Right hindlimb (tissue), 1 donor: ENCODE measurements at places on chromosomes 7 and 10.
A peak's percentile ranks its signal among the peaks of the same experiment; 100 is the strongest.

DNA sequence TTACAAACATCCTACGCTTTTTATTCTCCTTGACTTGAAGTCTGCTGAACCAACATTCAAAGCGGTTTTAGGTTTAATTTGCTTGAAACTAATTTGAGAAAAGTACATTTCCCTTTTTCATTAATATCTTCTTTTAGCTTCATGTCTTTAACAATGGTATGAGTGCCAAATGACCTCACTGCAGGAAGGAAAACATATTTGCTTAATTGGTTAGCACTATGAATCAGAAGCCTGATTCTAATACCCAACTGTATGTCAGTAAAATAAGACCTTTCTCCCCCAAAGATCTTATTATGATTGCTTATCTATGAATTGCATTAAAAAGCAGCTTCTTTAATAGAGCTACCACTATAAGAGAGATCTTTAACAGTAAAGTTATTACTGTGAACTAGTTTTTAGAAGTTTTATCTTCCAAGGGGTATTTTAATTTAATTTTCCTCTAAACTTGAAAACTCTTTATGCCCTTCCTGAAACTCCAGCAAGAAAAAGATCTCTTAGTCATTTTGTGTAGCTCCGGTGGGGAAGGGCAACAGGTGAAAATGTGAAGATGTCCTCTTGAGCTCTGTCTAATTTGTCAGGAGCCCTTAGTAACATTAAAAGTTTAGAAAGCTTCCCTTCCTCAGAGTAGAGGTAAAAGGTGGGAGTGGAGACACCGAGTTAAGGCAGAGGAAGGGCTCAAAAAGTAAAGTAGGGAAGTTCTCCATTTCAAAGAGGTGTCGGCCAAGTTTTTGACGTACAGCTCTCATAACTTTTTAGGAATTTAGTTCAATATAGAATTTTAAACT is 6.1 kb downstream of the COL1A2 start:
- no peak for DNase-seq

DNA sequence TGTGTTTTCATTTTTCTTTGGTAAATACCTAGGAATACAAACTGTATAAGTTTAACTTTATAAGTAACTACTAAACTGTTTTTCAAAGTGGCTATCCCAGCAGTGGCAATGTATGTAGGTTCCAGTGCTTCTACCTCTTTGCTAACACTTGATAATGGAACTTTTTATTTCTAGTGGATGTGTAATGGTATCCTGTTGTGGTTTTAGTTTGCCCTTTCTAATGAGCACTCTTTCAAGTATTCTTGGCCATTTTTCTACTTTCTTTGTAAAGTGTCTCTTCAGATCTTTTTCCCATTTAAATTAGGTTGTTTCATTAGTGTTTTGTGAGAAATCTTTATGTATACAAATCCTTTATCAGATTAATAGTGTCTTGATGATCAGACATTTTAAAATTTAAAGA is 4.6 kb downstream of the KIF20B start:
- no peak for DNase-seq

GRCh38 chr7:96826089-96826488 is 116.4 kb upstream of the SEM1 start:
- DNase-seq: no peak

GRCh38 chr10:48885376-48885775 is 54.3 kb downstream of the LRRC18 start:
- DNase-seq: peak; percentile 55

- DNase-seq: no peak
These were observed 232.4 kb upstream of the KLF14 start for GRCh38 chr7:130966246-130967009.

- no peak for DNase-seq
These were observed 84.5 kb downstream of the RNF32 start for GRCh38 chr7:156725073-156725472.

DNA sequence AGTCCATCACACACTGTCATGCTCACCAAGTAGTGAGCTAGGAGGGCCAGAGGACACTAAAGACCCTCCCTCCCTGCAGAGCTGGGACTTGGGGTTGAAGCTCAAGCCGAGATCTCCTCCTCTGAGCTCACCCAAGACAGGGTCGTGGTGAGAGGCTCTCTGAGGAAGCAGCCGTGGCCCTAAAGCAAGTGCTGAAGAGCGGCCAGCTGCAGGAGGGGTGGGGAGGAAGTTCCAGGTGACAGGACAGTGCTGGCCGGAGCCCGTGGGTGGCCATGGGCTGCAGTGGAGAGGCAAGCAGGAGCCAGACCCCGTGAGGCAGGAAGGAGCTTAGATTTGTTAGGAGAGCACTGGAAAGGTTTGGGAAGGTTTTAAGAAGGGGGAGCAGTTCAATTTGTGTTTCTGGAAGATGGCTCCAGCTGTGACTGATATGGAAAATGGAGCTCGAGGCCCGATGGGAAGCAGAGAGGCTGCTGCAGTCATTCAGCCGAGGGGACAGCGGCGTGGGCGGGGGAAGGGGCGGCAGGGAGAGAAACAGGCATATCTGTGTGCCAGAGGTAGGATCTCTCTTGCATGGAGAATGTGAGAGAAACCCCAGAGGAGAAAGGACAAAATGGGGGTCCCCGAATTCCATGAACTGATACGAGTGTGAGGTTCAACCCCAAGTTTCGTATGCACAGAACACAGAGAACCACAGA is 26.9 kb upstream of the DNAAF5 start:
- DNase-seq: no peak

DNA sequence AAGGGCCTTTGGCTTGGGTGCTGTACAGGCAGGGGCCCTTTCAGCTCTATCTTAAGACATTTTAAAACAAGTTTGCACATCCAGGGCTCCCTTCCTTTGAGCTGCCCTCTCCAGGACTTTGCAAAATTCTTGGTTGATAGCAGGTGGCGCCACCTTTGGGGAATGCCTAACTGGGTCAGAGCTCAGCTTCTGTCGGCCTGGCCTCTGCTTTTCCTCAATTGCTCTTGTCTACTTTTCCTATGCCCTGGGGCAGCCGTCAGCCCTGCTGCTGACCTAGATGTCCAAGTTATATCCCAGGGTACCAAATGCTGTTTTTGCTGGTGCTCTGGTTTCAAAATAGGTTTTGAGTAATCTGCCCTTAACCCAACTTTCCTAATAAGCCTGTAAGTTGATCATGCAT is 65.8 kb downstream of the APBB1IP start:
- DNase-seq: no peak

GRCh38 chr7:102463841-102464576 is 654 bp downstream of the ALKBH4 start:
- DNase-seq: no peak

DNA sequence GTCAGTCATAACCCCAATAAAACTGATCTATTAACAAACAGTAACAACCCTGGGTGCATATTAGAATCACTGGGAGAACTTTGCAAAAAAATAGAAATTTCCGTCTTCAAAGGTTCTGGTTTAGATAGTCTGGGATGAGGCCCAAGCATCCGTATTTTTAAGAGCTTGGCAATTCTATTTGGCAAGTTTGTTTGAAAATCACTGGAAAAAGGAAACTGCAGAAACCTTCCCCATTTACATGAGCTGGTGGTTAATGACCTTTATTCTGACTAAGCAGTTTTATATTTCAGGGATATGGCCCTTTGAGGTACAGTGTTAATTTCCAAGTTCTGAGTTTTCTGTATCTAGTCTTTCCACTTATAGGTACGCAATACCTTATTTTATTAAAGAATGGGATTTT is 115.8 kb upstream of the PRR15 start:
- no peak for DNase-seq

- DNase-seq: peak; percentile 97
These were observed 724 bp downstream of the BBIP1 start for GRCh38 chr10:110918269-110918642.

DNA sequence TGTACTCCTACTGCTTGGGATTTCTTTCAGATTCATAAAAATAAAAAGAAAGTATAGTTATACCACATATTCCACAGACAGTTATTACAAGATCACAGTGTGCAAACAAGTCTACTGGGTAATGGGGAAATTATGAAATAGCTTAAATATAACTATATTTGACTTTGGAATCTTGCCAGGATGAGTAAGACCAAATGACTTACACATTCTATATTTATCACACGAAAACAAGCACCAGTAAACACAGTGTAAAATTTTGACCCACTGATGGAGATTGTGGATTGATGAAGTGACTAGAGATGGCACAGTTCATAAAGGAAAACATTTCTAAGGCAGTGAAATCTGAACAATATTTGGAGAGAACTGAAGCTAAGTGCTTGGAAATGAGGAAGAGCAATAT is 339.7 kb downstream of the THSD7A start:
- DNase-seq: no peak

DNA sequence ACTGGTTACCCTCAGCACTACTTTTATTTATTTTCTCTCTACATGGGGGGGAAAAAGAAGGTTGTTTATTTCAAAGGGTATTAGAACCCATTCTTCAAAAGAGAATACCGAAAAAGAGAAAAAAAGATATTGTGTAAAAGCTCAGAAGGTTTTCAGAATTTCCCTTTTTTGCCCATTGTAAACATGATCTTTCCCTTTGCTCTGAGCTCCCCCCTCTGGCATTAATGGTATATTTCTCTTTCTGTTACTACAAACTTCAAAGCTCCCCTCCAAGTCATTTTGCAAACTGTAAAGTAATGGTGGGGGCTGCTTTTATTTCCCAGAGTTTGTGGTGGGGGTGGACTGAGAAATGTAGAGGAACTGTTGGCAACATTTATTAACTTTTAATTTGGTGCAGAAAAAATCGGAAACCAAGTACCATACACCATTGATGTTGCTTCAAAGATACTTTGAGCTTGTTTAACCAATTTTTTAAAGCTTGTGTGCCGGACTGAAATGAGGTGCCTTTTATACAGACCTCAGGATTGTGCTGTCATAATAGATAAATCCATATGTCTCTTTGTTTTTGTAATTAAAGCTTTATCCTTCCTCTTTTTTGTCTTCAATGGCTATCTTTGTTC is 181.5 kb downstream of the EXOC4 start:
- no peak for DNase-seq

- DNase-seq: no peak
These were observed 26.6 kb downstream of the WNT8B start for GRCh38 chr10:100489396-100489795.

GRCh38 chr7:127582361-127582760 is 3.0 kb downstream of the GCC1 start:
- no peak for DNase-seq

- DNase-seq: no peak
These were observed 297.8 kb upstream of the SEMA3A start for GRCh38 chr7:84492098-84493034.

DNA sequence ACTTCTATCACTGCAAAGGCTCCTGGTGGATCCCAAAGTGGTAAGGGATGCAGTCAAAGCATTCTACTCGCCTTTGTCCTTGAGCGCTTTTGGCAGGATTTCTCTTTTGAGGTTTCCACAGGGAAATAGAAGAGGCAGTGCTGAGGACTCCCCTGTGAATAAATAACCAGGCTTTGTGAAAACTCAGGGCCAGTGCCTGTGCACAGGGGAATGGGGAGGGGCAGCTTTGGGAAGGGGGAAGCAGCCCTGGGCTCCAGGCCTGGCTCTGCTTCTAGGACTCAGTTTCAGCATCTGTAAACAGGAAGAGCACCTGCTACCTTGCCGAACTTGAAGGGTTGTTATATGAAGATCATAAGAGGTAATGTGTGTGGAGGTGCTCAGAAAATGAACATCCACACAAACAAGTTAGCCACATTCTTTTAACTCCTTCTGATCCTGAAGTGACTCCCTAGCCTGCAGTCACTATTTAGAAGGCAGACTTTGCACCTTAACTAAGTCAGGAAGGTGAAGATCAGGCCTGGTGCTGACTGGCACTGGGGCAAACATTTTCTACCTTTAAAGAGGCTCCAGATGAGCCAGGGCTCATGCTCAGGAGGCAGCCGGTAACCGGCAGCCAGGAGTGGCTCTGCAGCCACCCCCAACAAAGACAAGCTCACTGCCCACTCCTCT is 22.5 kb upstream of the MMP21 start:
- DNase-seq: no peak

GRCh38 chr10:127196282-127197153 is at the start of gene INSYN2A:
Gene INSYN2A (minus strand): TSS chr10:127196591. CDS start chr10:127176395, 20,196 bp downstream.
- DNase-seq: peak; percentile 82

DNA sequence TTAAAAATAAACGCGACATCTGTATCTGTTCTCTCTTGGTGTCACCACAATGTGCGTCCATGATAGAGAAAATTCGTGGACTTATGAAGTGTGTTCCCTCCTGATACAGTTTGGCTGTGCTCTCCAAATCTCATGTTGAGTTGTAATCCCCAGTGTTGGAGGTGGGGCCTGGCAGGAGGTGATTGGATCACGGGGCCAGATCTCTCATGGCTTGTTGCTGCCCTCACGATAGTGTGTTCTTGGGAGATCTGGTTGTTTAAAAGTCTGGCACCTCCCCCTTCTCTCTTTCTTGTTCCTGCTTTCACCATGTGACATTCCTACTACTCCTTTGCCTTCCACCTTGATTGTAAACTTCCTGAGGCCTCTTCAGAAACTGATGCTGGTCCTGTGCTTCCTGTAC is 229.4 kb upstream of the MYO3A start:
- no peak for DNase-seq

DNA sequence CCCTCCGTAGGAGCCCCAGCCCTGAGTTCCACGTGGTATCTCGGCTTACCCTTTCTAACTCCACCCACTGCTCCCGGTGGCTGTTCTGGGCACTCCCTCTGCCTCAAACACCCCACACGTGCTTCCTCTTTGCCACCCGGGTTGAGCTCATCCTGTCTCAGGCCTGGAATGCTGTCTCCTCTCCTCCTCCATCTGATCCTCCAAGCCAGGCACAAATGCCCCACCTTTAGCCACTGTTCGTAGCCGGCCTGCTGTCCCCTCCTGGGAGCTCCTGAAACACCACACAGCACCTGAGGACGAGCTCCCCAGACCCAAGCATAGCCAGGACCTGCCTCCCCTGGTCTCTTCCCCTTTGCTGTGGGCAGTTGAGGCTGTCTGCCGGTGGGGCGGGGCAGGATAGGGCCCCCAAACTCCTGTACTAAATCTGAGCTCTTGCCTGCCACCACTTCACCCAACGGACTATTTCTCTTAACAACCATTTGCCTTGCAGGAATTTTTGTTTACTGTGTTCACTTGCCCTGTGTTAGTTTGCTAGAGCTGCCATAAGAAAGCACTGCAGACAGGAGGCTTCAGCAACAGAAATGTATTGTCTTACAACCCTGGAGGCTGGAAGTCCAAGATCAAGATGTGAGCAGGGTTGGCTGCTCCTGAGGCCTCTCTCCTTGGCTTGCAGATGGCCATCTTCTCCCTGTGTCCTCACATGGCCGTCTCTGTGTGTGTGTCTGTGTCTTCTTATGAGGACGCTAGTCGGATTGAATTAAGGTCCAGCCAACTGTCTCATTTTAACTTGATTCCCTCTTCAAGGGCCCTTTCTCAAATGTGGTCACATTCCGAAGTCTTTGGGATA is 58.3 kb upstream of the SHH start:
- DNase-seq: no peak

DNA sequence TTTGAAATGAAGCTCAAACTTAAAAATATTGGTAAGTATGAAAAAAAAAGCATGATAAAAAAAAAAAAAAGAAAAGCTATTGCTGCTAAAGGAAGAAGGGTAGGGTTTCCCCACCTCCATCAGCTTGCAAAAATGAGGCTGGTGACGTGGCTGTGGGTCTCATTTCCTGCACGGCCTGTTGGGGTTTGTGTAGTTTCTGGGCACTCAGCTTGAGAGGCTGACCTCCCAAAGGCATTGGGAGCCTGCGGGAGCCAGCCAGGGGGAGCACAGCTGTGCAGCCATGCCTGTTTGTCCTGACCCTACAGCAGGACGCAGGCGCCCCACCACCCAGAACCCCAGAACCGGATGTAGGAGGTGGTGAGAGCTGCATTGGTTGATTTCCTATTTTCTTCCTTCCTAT is 48.8 kb upstream of the CARD11 start:
- DNase-seq: peak; percentile 31
